ENCODE measurements at places on chromosomes 1 and 21. TPM values are rescaled to one million over a fixed set of nuclear protein-coding genes. Genes with fewer than 3 reads are reported as not detected.

GRCh38 chr1:150532860-150533259 is 16.3 kb upstream of the ADAMTSL4 start:
- no peak for DNase-seq

DNA sequence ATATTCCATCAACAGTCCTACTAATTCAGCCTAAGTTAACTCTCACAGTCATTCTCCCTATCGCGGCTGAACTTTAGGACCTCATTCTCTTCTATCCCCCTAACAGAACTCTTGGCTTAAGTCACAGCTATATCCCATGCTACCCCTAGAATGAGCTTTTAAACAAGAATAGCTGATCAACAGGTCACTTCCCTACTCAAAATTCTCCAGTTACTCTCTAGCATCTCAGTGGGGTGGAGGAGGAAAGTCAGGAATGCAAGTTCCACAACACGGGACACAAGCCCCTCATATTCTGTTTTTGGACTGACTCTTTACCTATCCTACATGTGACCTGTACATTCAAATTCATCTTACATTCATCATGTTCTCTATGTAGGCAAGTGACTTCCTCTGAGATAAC is 21.0 kb downstream of the MRPL39 start:
- no peak for DNase-seq

DNA sequence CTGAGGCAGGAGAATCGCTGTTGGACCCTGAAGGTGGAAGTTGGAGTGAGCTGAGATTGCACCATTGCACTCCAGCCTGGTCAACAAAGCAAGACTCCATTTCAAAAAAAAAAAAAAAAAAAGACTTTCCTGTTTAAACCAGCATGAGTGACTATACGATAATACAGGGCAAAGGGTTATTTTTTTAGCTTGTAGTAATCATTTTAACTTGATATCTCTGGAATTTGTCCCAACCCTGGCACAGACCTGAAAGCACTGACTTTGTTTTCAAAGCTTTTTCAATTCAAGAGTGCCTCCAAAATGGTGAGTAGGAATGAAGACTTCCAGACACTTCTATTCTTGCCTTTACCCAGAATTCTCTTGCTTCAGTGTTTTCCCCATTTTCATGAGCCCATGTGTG is 4.4 kb upstream of the TMCO2 start:
- DNase-seq: no peak

DNA sequence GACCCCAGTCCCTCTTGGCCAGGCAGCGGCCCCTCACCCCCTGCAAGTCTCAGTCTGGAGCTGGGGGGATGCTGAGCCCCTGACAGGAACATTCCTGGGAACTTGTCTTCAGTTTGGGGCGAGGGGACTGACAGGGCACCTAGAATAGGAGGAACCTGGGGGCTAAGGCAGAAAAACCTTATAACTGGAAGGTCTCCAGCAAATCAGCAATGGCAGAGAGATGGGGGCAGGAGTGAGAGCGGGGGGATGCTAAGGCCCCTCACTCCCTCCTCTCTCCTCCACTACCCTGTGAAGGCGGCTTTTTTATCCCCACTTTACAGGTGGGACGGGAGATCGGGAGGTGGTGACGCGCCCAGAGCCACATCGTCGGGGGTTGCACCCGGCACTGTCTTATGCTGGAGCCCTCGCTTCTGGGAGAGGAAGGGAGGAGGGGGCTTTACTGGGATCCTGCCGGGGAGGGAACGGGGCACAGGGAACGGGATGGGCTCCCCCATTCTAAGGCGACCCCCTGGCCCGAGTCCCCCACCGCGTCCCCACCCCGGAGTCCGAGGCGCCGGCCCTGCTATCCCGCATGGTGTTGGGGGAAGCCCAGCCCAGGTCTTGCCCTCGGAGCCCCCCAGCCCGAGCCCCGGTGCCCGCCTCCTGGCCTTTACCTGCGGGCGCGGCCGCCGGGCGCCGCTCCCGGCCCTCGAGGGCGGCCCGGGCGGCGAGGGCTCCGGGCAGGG is 456 bp downstream of the COL8A2 start:
- no peak for DNase-seq

DNA sequence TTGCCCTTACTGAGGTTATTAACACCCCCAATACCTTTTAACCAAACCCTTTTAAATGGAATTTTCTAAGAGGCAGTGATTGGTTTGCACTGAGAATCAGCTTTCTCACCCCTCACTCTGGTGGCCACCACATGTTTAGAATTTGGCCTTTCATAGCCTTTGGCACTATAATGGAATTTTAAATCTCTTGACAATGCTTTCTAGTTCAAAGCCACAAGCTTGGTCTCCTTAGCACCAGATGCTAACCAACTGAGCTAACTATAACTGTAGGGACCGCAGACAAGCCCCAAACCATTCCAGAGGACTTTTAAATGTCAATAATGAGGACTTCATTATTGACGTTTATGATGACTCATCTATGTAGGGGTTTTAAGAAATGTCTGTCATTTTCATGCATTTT is 238.7 kb upstream of the SNX7 start:
- DNase-seq: no peak

The COL8A2 gene
- 1.1 TPM for total RNA-seq
